ENCODE measurements at places on chromosomes 7 and 10. TPM values are rescaled to one million over a fixed set of nuclear protein-coding genes. Genes with fewer than 3 reads are reported as not detected.

DNA sequence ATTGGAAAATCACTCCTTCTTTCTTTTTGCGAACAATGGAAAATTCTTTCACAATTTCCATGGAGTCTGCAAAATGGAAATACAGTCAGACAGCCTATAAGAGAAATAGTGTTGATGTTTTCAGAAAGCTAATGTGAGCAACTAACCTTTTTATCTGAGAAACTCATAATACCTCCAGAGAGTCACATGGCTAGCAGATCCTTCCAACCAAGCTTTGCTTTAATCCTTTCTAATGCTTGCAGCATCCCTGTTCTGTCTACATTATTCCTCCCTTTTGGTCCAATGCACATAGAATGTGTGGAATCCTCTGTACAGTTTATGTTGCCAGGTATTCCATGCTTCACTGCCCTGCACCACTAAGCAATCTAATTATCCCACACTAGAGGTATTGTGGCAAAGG lies 717.5 kb upstream of the LRRN3 start:
- DNase-seq: no peak

The ADIRF gene
- total RNA-seq: 288 TPM

- peak; percentile 33 for DNase-seq
Observed at GRCh38 chr7:70598976-70599375, 533.0 kb upstream of the GALNT17 start.

The GTF2IRD1 gene
- total RNA-seq: 11.0 TPM

- peak; percentile 73 for DNase-seq
Observed at GRCh38 chr10:70880077-70880534, 8.3 kb downstream of the PCBD1 start.

DNA sequence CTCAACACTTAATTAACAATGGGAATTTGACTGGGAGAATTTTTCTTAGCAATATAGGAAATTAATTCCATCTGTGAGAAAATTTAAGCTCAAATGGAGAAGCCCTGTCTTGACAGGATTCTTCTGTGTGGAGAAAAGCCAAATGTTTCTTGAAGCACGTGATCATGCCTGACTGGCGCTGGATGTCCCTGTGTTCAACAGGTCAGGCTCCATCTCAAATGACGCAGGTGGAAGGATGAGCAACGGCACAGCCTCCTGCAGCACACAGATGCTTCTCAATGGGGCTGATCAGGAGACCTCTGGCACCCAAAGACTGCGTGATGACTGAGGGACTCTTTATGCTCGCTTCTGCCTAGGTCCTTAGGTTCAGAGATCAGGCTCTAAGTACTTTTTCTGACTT lies 143.8 kb downstream of the RSU1 start:
- no peak for DNase-seq

GRCh38 chr7:98085674-98086073 lies 21.0 kb upstream of the LMTK2 start:
- peak; percentile 36 for DNase-seq

The MYOZ1 gene
- total RNA-seq: 0.98 TPM

DNA sequence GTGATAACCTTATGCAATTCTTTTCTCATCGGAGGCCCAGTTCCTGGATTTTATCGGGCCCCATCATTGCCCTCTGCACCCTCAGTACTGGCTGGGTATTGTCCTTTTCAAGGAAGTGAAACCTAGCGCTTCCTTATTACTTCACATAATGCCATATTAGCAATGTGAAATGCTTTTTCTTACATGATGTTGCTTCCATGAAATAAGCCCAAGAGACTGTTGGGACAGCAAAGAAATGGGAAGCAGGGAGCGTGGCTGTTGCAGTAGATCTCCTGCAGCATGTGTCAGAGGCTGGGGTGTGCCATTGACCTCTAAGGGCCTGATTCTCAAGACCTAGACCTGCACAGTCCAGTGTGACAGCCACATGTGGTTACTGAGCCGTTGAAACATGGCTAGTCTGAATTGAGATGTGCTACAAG lies 8.1 kb downstream of the CHN2 start:
- DNase-seq: no peak

- no peak for DNase-seq
Observed at GRCh38 chr10:74652664-74653063, 173.7 kb upstream of the KAT6B start.

DNA sequence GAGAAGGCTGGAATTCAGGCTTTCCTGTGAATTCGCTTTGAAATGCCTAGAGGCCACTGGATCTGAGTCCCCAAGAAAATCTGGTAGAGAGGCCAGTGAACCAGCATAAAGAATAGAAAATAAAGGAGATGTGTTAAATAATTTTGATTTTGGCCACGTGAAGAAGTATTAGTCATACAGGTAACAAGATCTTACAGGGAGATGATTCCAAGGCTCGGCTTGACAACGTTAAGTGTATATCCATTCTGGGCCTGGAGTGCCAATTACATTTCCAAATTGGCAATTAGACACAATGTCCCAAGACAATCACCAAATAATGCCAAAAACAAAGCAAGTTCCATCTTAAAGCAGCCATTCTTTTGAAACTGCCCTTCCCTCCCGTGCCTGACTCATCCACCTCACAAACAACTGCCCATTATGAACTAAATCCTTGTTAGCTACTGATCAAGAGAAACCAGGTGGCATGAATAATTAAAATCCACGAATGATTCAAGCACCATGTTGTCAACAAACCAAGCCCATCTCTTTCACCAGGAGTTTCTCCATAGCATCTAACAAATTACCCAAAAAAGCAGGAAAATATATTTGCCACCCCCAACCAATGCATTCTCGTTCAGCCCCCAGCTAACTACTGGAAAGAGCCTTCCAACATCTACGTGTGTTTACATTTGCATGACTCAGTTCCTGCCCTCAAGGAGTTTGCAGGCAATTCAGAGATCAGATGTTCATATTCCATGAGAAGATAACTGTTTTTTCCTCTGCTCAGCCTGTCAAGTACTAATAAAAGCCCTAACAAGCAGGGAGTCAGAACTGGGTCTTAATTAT lies 8.5 kb downstream of the KCNMA1 start:
- DNase-seq: no peak

DNA sequence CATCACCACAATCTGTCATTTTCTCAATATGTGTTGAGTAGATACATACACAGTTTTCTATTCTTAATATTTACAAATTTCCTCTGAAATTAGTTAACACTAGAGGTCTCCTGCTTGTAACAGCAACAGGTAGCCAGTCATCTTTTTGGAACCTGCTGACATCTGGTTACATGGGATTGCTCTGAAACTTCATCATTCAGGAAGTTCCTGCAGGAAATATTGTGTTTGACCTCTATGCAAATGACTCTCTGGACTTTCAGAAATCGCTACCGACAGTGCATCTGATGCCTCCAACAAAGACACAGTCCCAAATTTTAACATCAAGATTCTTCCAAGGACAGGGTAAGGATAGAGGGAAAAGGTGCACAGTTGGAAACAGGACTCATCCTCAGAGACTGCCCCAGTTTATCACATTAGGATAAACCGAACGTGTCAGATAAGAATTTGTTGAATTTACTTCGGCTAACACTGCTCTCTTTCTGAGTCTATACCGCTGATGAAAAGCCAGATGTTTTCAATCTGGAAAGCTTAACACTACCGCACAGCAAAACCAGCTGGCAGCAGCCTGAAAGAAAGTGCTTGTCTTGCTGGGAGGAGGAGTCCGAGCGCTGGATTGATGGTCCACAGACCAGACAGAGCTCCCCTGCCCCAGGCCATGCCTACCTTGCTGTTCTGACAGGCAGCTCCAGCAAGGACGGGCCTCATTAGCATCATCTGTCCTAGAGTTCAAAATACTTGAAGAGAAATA lies 633.4 kb downstream of the PARD3 start:
- no peak for DNase-seq

DNA sequence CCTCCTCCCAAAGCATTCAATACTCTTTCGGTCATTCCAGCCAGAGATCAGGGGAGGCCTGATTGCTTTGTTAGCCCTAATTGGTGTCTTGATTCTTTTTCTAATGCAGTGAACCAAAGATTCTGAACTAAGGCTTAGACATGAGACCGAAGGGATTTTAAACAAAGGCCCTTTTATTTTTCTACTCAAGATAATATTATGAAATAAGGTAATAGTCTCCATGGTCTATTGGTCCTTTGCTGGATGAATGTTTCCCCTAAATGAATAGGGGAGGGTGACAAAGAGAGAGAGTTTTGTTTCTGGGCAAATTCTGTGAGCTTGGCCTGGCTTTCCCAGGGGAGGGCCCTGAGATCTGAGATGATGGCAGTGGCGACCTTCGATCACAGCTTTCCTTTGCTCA lies 449.1 kb downstream of the TYW1 start:
- DNase-seq: no peak
